Bronchial epithelial cell (primary cell): ENCODE measurements at places on chromosomes 4 and X.

- DNase-seq = no peak
Observed at GRCh38 chr4:81019006-81019405, 11.5 kb upstream of the BMP3 start.

- no peak for DNase-seq
Observed at GRCh38 chr4:172945611-172946010, 223.0 kb upstream of the GALNT7 start.

DNA sequence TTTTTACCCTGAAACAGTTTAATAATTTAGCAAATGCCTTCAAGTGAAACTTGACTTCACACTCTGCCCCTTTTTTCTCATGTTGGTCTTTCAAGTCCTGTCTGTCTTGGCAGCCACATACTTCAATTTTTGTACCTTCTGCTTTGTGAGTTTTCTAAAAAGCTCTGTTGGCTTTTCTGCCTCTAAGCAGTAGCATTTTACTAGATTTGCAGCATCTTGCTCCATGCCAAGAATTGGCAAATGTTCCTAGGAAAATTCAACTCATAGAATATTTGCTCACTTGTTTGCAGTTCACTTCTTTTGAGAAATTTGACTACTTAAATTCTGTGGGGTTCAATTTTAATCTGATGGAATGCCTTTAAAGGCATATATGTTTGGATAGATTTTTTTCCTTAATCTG, 59.2 kb downstream of the FAM47A start:
- DNase-seq = no peak

GRCh38 chr4:165355900-165356300, 22.9 kb upstream of the CPE start:
- peak; percentile 55 for DNase-seq

DNA sequence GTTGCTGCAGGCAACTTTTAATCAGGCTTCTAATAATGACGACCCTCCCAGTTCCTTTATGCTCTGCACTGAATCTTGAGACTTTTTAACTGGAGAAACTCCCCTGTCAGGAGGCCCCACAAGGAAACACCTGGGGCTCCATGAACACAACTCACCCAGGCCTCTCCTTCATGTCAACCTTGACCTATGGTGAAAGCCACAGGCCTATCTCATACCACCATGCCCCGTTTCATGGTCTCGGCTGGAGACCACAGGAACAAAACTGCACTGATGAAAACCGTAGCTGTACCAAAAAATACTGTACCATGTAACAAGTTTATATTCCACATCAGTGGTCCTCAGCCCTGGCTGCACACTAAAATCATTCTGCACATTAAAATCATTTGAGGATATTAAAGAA, 57.0 kb downstream of the ZNF827 start:
- DNase-seq = no peak

- no peak for DNase-seq
Observed at GRCh38 chr4:121741751-121742150, 23.2 kb downstream of the SMIM43 start.

GRCh38 chrX:2514131-2514530, 13.4 kb upstream of the DHRSX start:
- DNase-seq = no peak

DNA sequence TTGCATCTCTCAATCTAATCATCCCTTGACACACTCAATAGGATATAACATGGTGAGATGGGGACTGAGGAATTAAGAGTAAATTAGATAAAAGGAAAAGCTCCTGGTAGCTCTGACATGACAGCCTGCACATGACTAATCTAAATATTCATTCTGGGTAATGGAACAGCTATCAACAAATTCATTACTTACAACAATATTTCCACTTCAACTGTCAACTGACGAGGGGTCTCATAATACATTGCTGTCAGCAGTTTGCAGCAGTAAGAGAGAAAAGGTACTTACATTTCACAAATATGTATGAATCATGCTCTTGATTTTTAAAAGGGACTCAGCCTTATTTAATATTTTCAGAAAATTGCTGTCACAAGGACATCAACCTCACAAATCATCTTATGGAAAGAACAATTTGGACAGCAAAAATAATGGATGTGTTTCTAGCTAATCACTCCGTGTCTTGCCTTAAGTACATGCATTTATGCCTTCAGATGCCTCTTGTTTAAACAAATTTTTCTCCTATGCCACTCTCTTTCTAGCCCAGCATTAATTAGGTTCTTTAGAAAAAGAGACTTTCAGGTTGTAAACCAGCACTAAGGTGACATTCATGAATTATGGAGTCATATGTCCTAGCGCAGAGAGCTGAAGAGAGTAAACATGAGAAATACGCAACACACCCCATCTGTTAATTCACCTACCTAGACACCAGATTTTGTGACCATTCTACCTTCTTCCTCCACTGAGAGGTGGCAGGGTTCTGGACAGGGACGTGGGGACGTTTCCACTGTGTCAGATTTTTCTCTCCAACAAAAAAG, 99.6 kb upstream of the TMEM150C start:
- no peak for DNase-seq

DNA sequence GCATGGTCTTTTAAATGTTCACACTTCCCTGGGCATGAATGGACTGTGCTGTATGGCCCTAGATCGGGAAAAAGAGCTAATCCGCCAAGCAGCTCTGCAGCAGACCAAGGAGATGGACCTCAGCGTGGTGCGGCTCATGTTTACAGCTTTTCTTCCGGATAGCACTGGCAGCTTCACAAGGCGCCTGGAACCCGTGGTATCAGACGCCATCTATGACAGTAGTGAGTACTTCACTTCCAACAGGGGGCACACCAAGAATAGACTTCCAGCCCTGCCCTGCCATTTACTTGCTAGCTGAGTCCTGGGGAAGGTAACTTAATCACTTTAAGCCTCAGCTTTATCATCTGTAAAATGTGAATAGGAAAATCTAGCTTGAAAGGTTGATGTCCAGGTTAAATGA, 77.7 kb downstream of the NFKB1 start:
- DNase-seq = no peak

- DNase-seq = peak; percentile 68
Observed at GRCh38 chr4:55172694-55173287, 47.4 kb upstream of the KDR start.

GRCh38 chr4:31351695-31352094, 631.5 kb downstream of the PCDH7 start:
- no peak for DNase-seq

DNA sequence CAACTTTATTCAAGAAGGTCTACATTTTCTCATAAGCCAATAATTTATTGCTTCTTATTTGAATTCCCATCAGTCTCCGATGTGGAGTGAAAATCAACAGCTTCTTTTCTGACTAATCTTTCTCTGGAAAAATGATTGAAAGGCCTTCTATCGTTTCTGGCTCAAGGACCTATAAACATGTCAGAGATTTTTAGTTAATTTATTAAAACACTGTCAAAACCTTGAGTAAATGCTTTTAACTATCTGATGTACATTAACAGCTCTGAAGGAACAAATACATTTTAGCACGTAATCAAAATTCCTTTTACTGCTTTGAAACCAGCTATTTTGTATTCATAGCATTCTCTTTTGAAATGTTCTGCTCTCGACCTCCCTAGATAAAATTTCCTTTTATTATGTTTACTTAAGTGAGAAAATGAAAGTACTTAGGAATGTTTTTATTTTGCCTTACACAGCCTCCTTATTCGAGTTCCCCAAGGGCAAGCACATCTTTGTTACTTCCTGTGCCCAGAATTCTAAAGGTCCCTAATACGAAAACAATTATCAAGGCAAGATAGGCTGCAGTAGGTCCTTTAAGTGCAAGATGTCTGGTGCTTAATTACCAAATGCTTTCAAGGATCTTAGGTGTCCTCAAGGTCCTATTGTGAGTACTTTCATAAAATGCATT, 3.1 kb upstream of the ZFX start:
- DNase-seq = no peak

GRCh38 chr4:26050671-26051070, 136.7 kb downstream of the SMIM20 start:
- no peak for DNase-seq

- no peak for DNase-seq
Observed at GRCh38 chrX:124960454-124960853, 359.2 kb upstream of the TEX13C start.

DNA sequence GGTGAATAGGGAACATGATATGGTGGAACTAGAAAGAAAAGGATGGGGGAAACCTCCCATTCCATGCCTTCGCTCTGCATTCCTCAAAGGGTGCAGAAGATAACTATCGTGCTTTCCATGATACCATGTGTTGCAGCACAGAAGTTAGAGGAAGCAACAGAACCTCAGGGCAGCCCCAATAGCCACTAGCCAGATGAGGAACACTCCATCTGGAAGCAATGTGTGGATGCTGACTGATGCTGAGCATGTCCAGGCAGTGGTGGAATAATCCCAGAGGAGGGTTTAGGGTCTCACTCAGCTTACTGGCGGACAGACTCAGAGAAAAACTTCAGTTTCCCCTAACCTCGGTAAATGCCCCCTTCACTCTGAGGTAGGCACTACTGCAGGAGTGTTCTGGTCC, 7.5 kb downstream of the SMIM10 start:
- DNase-seq = no peak

DNA sequence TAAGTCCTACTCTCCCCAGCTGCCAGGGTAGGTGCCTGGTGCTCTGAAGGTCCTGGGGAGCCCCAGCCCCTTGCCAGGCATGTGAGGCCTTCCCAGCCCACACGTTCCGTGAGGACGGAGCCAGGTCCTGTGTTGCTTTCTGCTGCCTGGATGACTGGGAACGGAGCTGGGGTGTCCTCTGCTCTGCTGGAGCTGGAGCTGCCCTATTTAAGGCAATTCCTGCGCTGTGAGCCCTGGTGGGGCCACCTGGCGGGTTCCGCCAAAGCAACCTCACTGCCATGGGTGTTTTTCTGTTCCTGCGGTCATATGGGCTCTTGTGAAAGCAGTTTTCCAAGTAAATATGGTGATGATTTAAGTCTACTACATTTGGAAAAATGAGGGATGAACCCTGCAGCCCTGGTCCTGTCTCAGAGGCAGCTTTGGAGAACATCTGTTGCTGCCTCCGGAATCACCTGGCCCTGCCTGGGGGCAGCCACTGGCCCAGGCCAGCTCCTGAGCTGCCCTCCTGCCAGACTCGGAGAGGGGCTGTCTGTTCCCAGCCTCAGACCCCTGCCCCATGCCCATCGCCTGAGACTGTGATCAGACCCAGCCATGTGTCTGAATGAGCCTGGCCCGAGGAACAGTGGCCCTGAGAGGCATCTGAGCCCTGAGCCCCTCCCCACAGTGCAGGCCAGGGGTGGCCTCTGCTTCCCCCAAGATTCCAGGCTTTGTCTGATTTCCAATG, 33.2 kb downstream of the FGFRL1 start:
- no peak for DNase-seq

- DNase-seq = no peak
Observed at GRCh38 chr4:41125558-41126311, 88.6 kb downstream of the APBB2 start.
